ENCODE measurements at places on chromosomes 11 and 22.

- DNase-seq = no peak
Measured at GRCh38 chr22:40966726-40967085, 15.5 kb downstream of the RBX1 start.

- DNase-seq = no peak
Measured at GRCh38 chr22:30398685-30399680, 2.2 kb downstream of the SEC14L2 start.

GRCh38 chr11:86595451-86595850 lies 77.0 kb downstream of the ME3 start:
- no peak for DNase-seq

DNA sequence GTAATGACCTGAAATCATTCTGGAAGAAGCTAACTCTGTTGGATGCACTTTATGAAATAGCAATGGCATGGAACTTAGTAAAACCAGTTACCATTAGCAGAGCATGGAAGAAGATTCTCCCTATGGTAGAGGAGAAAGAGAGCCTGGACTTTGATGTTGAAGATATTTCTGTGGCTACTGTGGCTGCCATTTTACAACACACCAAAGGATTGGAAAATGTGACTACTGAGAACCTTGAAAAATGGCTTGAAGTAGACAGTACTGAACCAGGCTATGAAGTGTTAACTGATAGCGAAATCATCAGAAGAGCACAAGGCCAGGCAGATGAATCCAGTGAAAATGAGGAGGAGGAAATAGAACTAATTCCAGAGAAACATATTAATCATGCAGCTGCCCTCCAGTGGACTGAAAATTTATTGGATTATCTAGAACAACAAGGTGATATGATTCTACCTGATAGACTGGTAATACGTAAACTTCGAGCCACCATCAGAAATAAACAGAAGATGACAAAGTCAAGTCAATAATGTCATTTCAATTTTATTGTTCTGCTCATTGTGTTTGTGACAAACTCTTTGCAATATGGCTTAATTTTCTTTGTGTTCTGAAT lies 2.0 kb downstream of the JRKL start:
- DNase-seq = no peak

DNA sequence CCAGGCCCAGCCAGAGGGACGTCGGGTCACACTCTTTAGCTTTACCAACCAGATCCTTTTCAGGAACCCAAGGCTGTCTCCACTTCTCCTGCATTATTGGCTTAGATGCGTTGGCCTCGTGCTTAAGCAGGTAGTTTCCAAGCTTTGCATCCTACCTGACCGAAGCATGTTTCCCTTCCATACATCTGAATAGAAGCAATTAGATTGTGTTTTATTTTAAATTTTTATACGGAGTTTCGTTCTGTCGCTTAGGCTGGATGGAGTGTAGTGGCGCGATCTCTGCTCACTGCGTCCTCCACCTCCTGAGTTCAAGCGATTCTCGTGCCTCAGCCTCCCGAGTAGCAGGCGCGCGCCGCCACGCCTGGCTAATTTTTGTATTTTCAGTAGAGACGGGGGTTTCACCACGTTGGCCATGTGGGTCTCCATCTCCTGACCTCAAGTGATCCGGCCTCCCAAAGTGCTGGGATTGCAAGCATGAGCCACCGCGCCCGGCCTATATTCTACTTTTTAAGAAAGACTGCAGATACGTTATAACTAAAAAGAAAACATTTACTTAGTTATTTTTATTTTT lies 677 bp downstream of the DYNC2H1 start:
- DNase-seq = no peak

DNA sequence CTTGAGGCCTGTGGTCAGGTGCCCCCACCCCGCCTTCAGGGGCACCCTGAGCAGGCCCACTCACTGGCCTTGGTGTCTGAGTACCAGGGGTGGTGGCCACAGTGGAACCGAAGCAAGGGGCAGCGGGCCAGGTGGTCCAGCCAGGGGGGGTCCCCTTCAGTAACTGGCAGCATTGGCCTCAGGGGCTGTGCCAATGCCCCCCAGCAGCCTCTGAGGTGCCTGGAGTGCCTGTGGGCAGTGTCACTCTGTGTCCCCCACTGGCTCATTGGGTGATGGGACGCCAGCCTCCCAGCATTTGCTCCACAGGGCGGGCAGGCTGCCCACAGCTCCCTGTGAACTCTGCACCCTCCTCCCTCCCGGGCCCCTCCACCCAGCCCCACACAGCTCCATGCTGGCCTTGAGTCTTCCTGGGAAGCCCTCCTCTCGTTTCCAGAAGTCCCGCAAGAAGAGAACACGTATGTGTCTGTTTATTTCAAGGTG lies 29.5 kb upstream of the CARS1 start:
- DNase-seq = no peak

DNA sequence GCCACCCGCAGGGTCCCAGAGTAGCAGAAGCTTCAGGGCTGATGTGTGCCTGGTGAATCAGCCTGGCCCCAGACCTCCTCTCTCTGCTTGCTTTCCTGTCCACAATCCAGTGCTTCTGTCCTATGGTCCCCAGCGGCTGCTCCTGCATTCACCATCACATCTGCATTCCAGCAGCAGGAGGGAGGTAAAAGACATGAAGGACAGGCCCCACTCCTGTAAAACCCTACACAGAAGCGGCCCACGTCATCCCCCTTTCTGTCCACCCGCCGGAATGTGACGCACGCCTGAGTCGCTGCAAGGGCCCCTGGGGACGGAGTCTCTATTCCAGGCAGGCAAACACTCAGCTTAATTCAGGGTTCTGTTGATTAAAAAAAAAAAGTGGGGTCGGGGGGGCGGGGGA lies 58.3 kb downstream of the CDKN1C start:
- DNase-seq = no peak

- peak; percentile 30 for DNase-seq
Measured at GRCh38 chr22:37229012-37229804, 14.9 kb downstream of the RAC2 start.

- DNase-seq = no peak
Measured at GRCh38 chr11:95703049-95703448, 86.5 kb downstream of the FAM76B start.

- peak; percentile 50 for DNase-seq
Measured at GRCh38 chr22:33920197-33920540, at the start of gene LARGE1. TSS of gene LARGE1 (minus strand) at chr22:33920476.

GRCh38 chr22:24455751-24456426 lies 28.5 kb downstream of the ADORA2A start:
- DNase-seq = no peak

DNA sequence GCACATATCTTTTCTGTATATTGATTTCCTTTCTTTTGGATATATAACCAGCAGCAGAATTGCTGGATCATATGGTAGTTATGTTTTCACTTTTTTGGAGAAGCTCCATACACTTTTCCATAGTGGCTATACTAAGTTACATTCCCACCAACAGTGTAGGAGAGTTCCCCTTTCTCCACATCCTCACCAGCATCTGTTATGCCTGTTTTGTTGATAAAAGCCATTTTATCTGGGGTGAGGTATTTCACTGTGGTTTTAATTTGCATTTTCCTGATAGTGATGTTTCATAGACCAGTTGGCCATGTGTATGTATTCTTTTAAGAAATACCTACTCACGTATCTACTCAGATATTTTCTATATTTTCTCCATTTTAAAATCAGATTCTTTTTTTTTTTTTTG lies 419.3 kb upstream of the FAT3 start:
- DNase-seq = no peak

DNA sequence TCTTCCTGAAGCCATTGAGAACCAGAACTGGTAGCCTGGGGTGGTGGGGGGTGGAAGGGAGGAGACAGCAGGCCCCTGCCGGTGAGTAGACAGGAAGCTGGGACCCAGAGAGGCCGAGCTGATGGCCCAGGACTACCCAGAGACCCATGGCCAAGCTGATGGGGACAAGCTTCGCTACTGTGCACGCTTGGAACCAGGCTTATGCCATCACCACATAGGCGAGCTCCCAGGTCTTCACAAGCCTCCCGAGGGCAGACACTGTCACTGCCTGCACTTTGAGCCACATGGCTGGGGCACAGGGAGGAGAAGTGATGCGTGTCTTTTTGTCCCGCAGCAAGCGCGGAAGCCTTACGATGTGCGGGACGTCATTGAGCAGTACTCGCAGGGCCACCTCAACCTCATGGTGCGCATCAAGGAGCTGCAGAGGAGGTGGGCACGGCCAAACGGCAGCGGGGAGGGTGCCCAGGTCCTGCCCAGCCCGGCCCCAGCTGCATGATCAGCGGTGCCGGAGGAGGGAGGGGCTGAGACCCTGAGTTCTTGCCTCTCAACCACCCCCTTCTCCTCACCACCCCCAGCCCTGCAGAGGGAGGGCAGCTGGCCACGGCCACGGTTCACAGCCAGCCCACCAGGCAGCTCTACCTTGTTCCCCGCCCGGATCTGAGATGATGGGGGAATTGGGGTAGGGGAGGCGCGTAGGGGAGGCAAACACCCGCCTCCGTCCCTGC lies 76.0 kb upstream of the KCNQ1OT1 start:
- DNase-seq = no peak

DNA sequence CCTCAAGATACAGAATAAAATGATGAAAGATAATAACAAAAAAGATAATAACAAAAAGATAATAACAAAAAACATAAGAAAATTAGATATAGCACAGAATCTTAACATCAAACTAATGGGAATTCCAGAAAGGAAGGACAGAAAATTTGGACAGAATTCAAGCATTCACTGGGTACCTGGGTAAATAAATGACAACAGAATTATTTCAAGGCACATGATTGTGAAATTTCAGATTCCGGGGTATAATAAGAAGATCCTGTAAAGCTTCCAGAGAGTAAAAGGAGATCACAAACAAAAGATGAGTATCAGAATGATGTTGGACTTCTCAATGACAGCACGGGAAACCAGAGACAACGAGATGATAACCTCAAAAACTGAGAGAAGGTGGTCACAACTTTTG lies 42.1 kb upstream of the OR9Q1 start:
- no peak for DNase-seq

GRCh38 chr22:23200898-23201297 lies 20.6 kb downstream of the BCR start:
- no peak for DNase-seq

GRCh38 chr11:75637998-75638397 lies 30.8 kb downstream of the MAP6 start:
- DNase-seq = no peak

DNA sequence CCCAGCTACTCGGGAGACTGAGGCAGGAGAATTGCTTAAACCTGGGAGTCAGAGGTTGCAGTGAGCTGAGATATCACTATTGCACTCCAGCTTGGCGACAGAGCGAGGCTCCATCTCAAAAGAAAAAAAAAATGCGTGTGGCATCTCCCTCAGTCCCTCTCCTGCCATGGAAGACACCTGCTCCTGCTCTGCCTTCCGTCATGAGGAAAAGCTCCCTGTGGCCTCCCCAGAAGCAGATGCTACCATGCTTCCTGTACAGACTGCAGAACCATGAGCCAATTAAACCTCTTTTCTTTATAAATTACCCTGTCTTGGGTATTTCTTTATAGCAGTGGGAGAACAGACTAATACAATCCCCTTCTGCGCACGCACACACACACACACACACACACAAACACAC lies 249.4 kb downstream of the MN1 start:
- DNase-seq = no peak

GRCh38 chr11:45457649-45458048 lies 171.5 kb upstream of the SYT13 start:
- DNase-seq = no peak

- DNase-seq = no peak
Measured at GRCh38 chr22:32354360-32355351, 3.0 kb upstream of the RFPL3 start.

- no peak for DNase-seq
Measured at GRCh38 chr11:70867281-70868047, 384.9 kb downstream of the SHANK2 start.

DNA sequence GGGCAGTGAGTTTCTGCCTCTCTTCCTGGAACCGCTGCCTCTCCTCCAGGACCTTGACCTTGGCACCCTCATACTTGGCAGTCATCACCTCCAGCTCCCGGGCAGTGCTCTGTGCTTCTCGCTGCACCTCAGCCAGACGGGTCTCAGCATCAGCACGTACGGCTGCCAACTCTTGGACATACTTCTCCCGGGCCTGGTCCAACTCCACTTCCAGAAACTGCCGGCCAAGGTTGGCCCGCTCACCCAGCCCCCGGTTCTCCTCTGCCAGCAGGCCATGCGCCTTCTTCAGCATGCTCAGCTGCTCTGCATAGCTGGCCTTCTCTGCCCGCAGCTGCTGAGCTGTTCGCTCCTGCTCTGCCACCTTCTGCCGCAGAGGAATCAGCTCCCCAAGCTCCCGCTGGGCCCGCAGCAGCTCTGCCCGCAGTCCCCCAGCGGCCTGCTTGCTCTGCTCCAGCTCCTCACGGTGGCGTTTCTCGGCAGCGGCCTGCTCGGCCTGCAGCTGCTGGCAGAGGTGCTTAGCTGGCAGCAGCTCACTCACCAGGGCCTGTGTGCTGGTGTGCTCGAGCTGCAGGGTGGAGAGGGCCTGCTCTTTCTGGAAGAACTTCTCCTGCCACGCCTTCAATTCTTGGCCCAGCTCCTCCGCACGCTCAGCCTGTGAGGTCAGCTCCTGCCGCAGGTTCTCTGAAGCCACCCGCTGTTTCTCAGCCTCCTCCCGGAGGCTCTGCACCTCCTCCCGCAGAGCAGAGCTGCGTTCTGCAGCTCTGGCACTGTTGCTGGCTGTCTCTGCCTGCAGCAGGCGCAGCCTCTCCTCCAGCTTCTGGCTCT lies 14.4 kb downstream of the IL18BP start:
- DNase-seq = peak; percentile 53

GRCh38 chr11:68829581-68829980 lies 12.1 kb downstream of the CPT1A start:
- no peak for DNase-seq

- no peak for DNase-seq
Measured at GRCh38 chr22:49095366-49095765, 732.3 kb downstream of the BRD1 start.

GRCh38 chr11:65793625-65794400 lies 7.0 kb downstream of the OVOL1 start:
- no peak for DNase-seq

- DNase-seq = no peak
Measured at GRCh38 chr22:29670626-29671025, 49.2 kb upstream of the CABP7 start.

GRCh38 chr11:106281455-106282173 lies 204.2 kb downstream of the AASDHPPT start:
- no peak for DNase-seq

DNA sequence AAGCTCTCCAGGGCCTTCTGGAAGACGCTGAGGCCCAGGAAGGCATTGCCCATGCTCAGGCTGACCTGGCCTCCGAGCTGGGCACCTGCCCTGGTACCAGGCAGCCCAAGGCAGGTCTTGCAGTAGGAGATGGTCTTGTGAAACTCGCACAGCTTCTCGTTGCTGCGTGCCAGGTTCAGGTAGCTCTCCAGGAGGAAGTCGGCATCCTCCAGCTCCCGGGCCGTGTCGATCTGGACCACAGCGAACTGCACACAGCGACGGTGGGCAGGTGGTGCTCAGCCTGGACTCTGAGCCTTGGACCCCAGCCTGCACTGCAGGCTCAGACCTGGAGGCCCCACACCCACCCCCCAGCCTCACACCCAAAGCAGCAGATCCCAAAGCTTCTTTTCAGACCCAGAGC lies 1.0 kb downstream of the RAPSN start:
- DNase-seq = no peak

DNA sequence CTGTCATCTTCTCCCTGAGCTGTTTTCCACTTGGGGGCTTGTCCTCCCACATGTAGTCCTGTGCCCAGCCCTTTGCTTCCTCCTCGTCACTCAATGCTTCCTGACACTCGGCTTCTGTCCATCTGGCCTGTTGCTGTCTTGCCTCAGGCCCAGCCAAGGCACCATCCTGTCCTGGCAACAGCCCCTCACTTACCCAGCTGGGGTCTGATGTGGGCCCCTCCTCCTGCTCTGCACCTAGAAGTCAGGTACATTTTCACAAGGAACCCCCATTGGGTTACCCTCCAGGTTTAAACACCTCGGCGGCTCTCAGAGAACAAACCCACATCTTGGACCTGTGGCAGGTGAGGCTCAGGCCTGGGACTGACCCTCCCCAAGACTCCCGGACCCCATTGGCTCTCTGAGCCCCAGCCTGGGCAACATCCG lies 784.8 kb downstream of the TBC1D22A start:
- DNase-seq = no peak

All from tongue (tissue), 3 donors.